ENCODE measurements at places on chromosomes 5 and 9.

GRCh38 chr5:15285901-15286583 is 213.9 kb upstream of the FBXL7 start:
- no peak for DNase-seq

GRCh38 chr9:22622815-22623214 is 176.2 kb downstream of the DMRTA1 start:
- no peak for DNase-seq

GRCh38 chr5:149408252-149409099 is 29.4 kb upstream of the IL17B start:
- DNase-seq = no peak

DNA sequence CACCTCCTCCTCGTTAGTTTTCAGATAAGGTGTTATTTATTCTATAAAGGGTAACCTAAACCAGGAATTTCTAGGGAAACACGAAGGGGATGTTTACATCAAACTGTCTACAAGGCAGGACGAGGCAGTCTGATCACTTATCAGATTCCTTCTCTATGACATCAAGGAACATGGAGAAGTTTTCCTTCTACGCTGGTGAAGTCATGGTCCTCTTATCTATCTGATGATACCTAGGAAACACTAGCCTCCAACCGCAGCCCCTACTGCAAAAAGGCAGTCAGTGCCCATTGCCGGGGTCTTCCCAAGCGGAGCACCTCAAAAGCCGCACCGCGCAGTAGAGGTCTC is 1.5 kb downstream of the MPDZ start:
- no peak for DNase-seq

DNA sequence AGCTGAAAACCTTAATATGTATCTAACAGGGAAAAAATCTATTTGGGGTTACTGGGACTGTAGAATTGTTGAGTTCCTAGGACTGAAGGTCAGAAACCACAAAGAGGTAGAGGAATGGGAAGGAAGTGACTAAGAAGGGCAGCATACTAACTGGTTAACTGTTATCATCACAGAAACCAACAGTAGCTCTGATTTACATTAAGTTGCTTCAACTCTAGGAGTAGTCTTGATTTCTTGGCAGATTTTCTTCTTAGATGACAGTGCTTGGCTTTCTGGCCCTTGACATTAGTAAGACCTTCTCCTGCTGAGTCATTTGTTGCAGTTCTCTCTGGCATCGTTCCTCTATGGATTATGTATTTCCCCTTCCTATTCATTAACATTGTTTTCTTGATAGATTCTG is 116.1 kb upstream of the RASA1 start:
- no peak for DNase-seq

DNA sequence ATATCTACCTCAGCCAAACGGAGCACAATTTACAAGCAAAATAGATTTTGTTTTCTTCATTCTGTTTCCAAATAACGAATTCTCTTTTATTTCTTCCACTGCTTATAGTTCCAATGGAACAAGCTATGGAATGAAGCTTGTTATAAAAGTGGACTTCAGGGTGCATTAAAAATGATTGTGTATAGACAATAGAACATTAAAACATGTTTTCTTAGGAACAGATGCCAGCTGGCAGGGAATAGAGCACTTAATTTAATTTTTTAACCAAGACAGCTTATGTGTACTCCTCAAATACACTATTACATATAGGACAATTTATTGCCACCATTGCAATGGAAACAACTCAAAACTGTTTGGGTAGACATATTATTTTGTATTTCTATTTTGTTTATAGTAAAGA is 860.1 kb upstream of the TYRP1 start:
- no peak for DNase-seq

DNA sequence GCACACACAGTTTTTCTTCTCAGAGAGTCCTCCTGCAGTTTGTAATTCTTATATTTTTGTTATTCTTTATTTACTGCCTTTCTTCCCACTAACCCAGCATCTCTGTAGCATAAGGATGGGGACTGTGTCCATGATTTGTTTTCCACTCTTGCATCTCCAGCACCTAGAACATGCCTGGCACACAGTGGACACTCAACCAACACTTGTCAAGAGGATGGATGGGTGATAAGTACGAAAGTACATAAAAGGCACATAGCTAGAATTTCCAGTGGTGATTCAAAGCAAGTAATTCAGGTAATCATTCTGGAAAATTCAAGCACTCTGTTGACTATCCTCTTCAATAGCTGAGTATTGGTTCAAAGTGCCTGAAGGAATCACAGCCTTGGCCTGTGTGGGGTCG is 60.2 kb upstream of the TRIO start:
- DNase-seq = no peak

Measured in stimulated activated CD8-positive, alpha-beta memory T cell treated with anti-CD3 and anti-CD28 coated beads, Interleukin-7, amount 100 ng/mL, for 1 hour (primary cell).